ENCODE measurements at places on chromosomes 11 and 22.

DNA sequence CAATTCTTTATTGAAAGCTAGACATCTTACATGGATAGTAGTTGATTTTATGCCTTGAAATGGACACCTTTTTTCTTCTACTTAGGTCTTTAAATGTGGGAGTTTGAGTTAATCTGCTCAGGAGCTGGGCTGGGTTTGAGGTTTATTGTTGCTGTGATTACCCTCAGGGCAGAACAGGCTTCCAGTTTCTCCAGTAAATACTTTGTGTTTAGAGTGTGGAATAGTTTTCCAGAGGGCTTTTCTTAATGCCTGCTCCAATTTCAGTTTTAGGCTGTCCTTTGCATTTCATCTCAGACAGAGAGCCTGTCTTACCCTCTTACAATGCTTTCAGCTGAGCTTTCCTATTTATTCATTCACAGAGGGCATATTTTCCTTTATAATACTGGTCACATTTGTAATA is 69.9 kb upstream of the ADORA2A start:
- no peak for DNase-seq

- DNase-seq, result no peak
These were observed 5.5 kb downstream of the TTC28 start for GRCh38 chr22:28674121-28674563.

GRCh38 chr11:68810164-68810563 is 31.6 kb downstream of the CPT1A start:
- DNase-seq, result no peak

DNA sequence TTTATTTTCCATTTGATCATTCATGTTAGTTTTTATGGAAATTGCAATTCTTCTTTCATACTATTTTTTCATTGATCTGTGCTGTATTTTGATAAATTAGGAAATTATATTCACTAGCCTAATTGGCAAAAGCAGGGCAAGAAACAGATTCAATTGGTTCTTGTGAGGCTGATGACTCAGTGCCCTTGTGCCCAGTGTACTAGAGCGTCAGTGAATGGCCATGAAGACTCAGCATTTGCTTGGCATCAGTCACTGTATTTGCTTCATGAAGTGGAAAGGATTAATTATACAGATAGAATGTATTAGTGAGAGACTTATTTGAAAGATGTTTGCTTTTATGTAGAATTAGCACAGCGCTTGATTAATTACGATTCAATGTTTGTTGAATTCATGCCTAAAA is 31.8 kb downstream of the MRGPRX1 start:
- no peak for DNase-seq

DNA sequence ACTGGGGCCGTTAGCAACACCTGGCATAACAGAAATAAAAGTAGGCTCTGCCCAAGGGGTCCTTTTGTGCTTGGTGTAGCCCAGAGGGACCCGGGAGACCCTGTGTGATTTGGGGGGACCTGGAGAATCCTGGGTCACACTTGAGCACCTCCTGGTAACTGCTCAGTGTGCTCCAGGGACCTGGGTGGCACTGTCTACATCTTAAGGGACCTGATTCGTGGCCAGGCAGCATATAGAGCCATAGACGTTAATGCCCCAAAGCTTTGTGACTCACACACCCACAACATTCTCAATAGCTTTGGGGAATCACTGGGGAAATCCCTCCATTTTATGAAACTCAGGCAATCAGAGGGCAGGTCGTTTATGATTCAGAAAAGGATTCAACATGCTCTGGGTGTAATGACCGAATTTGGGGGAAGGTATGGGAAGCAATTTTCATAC is 3.6 kb upstream of the IGF2 start:
- DNase-seq, result no peak

GRCh38 chr11:120835601-120836228 is 188.2 kb upstream of the TBCEL start:
- DNase-seq, result no peak

DNA sequence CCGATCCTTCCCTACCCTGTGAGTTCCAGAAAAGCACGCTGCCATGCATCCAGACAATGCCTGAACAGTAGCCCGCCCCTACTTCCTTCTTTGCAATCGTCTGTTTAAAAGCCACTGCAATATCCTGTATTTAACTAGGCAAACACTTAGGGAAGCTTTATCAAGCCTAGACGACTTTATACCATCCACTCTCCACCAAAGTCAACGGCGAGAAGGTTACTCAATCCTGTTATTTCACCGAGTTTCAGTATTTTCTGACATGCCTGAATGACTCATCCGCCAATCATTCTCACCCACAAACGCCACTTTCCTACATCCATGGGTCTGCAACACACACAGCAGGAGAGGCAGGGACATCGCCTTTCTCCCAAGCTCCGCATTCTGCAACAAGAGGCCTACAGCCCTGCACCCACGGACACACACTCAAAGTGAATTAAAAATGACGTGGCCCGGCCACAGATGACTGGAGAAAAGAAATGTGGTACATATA is 9.3 kb downstream of the CELSR1 start:
- DNase-seq, result no peak

DNA sequence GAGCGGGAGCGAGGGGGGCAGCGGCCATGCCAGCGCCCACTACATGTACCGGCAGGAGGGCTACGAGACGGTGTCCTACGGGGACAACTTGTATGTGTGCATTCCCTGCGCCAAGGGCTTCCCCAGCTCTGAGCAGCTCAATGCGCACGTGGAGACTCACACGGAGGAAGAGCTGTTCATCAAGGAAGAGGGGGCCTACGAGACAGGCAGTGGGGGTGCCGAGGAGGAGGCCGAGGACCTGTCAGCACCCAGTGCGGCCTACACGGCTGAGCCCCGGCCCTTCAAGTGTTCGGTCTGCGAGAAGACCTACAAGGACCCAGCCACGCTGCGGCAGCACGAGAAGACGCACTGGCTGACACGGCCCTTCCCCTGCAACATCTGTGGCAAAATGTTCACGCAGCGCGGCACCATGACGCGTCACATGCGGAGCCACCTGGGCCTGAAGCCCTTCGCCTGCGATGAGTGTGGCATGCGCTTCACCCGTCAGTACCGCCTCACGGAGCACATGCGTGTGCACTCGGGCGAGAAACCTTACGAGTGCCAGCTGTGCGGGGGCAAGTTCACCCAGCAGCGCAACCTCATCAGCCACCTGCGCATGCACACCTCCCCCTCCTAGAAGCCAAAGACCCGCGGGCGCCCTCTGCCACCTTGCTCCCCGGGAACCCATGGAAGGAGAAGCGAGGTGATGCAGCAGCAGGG is 20.9 kb upstream of the TMEM191C start:
- DNase-seq, result no peak

DNA sequence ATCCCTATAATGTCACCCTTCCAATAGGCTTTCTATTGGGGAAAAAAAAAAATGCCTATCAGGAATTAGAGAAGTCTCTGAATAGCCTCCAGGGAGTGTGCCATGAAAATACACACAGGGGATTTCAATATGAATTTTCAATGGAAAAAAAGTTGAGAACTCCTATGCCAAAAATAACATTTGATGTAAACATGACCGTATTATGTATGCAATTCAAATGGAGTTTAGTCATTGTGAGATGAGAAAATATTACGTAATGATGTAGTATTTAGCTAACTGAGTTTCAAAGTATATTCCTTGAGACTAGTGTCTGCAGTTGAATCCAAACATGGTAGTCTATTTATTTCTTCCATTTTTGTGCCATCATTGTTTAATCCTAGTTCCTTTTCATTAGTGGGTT is 182.3 kb downstream of the BLID start:
- DNase-seq, result no peak

DNA sequence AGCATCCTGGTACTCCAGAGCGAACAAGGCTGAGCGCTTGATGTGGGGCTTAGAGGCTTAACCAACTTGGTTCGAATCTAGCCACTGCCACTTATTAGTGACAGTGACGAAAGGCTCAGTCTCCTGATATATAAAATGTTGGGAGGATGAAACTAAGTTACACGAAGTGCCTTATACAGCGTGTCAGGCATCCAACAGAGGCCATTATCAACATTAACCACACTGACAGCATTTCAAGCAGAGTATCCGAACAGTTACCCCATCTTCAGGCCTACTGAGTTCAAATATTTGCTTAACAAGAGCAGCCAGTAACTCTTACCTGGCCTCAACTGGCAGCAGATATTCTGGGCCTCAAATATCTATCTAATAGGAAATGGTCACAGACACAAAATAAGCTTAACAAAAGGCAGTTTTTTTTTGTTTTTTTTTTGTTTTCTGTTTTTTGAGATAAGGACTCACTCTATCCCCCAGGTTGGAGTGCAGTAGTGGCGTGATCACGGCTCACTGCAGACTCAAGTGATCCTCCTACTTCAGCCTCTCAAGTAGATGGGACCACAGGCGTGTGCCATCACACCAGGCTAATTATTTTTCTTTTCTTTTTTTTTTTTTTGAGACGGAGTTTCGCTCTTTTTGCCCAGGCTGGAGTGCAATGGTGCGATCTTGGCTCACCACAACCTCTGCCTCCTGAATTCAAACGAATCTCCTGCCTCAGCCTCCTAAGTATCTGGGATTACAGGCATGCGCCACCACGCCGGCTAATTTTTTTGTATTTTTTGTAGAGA is 2.9 kb downstream of the SERPIND1 start:
- no peak for DNase-seq

GRCh38 chr11:74634537-74634936 is 42.2 kb downstream of the POLD3 start:
- no peak for DNase-seq

GRCh38 chr11:74084796-74085541 is 76.1 kb upstream of the UCP3 start:
- DNase-seq, result no peak

GRCh38 chr11:28490773-28491382 is 382.7 kb downstream of the METTL15 start:
- no peak for DNase-seq

- no peak for DNase-seq
These were observed 75.8 kb downstream of the CTTN start for GRCh38 chr11:70473873-70474690.

- DNase-seq, result no peak
These were observed 748 bp downstream of the RAB30 start for GRCh38 chr11:83070731-83071566.

- DNase-seq, result no peak
These were observed 906.3 kb downstream of the DLG2 start for GRCh38 chr11:84720706-84721402.

GRCh38 chr11:96758957-96759356 is 369.1 kb downstream of the JRKL start:
- no peak for DNase-seq

- DNase-seq, result no peak
These were observed 2219.9 kb downstream of the LRRC4C start for GRCh38 chr11:39239553-39239952.

DNA sequence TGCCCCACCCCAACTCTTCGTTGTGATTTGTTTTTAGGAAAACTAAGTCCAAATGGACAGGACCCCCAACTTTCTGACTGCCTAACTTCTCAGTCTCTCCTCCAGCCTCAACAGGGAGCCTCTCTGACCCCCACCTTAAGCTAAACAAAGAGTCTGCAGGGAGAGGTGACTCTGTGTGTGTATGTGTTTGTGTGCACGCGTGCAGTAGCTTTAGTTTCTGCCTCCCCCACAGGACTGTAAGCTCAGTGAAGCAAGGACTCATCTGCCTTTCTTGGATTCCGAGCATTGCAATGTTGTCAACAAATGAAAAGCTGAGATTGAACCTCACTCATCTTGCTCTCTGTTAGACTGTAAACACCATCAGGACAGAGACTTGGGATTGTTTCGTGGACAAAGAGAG is 7.9 kb downstream of the SNAP29 start:
- no peak for DNase-seq

DNA sequence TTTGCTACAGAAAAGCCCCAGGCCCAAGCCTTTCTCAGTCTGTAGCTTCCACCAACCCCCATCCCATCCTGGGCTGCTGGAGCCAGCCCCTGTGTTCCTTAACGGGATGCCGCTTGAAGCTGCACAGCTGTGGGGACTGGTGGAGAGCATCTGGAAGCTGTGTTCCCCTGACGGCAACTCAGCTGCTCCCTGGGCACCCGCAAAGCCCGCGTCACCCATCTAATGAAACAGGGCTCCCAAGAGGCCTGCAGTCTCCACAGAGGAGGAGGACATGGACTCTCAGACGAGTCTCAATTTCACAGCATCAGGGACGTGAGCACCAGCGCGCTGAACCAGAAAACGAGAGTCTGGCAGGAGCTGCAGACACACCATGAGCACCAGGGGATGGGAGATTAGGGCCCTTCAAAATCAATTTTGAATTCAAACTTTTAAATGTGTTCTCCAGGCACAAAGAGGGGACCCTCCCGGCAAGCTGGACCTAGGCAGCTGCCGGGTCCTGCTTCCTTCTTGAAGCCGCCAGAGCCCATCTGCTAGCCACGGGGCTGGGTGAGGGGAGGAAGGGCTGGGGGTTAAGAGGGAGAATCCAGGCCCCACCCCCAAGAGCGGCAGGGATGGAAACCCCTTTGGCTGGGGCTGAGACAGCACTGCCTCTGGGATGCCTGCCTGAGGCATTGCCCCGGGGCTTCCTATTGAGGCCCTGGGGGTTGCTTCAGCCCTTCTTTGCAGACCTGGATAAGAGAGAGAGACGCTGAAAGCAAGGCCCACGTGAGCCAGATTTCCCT is 21.0 kb downstream of the LMO1 start:
- no peak for DNase-seq

DNA sequence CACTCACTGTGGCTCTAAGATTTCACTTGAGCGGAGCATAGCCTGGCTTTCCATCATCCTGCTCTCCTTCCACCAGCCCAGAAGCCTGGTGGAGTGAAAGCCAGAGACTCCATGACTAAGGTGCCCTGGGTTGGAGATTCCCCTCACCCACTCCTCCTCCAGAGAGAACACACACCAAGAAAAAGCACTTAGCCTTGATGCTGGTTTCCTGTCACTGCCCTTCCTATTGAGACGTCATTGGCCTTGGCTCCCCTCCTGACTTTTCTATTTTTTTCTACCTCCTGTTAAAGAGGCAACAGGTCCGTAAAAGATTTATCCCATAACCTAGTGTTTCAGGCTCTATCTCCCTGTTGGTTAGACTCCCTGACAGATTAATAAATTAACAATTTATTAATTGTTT is 38.5 kb upstream of the APLNR start:
- no peak for DNase-seq

GRCh38 chr11:76551400-76551799 is 106.6 kb downstream of the EMSY start:
- DNase-seq, result no peak

DNA sequence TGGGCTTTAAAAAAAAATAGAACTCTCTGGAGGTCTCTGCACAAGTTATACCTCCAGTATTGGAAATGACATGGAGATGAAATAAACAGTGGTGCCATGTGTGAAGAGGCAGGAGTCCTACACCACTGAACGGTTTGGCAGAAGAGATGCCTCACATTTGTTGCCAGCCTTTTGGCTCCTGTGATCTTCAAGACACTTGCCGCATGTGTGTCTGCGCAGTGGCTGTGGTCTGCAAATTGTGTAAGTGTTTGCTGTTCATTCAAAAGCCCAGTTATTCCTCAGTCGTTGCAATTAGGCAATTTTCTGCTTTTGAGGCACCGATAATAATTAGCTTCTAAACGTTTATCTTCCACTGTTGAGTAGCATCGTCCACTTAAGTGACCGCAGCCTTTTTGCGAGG is 319.1 kb downstream of the BRD1 start:
- DNase-seq, result no peak

DNA sequence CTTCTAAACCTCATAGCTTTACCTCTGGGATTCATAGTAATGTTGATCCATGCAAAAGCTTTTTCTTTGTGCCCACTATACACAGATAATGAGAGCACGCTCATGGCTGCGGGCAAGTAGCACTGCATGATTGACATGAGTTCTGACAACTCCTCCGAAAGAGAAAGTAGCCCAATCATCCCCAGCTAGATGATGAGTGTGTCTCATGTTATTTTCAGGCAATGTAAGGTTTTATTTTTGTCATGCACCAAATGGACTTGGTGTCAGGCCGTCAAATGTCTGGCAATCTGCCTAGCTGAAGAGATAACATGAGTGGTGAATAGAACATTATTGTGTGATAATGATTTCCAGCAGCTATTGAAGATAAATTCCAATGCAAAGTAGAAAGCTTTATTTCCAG is 662.6 kb downstream of the NTM start:
- DNase-seq, result no peak

Measured in omental fat pad (tissue), 4 donors.